ENCODE measurements at places on chromosomes 7 and 10. TPM values are rescaled to one million over a fixed set of nuclear protein-coding genes. Genes with fewer than 3 reads are reported as not detected.

- no peak overlapping the region for H3K4me3 ChIP-seq
- DNase-seq = no peak
- H3K27me3 ChIP-seq = no peaks in the 10 kb centered on the region
- no peaks in the 10 kb centered on the region for H3K36me3 ChIP-seq
- H3K27ac ChIP-seq = no peak overlapping the region
- no peaks in the 10 kb centered on the region for H3K4me1 ChIP-seq
Observed at GRCh38 chr7:103637094-103637493, 191.1 kb upstream of the SLC26A5 start.

PTF1A gene
- polyA plus RNA-seq = not detected

DNA sequence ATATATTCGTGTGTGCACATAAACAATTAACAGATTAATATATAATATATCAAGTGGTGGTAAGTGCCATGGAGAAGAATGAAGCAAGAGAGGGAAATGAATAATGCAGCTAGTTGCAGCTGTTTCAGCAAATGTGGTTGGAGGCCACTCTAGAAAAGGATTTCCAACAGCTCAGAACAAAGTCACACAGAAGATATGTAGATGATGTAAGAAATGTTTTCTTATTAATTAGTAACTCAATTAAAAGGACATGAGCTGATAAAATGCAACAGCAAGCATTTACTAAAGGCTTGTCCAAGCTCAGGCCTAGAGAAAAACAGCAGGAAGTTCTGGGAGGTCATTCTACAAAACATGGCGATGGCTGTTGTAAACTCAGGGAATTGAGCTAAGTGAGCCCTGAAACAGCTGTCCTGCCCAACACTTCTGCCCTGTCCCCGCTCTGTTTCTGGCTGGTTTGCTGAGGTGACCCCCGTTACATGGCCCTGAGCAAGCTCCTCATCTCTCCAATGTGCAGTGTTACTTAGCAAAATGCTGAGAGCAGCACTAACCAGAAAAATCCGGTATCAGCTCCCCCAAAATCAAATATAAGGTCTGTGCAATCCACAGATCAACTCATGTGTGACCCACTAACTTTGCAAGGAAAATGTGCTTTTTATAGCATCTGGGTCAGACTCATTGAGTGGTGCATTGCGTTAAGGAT is 23.4 kb upstream of the C10orf67 start:
- H3K4me1 ChIP-seq = no peaks in the 10 kb centered on the region
- no peak for DNase-seq
- no peak overlapping the region for H3K4me3 ChIP-seq
- H3K27ac ChIP-seq = no peak overlapping the region
- H3K27me3 ChIP-seq = no peaks in the 10 kb centered on the region

CFAP70 gene
- polyA plus RNA-seq = 0.61 TPM

DNA sequence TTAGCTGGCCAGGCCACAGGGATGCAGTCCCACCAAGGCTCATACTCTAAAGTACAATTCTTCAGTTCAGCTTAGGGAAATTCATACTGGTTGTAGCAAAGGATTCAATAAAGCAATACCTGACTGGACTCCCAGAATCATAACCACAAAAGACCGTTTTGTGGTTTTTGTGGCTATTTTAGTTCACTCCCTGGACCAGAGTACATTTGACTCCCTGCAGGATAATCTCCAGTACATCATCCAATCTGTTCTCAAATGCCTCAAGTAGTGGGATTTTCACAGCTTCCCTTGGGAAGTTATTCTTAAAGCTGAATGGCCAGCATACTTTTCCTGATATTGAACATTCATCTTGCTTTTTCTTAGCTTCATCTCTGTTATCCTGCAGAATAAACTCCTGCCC is 29.3 kb upstream of the YAE1 start:
- H3K4me1 ChIP-seq = no peaks in the 10 kb centered on the region
- no peak overlapping the region for H3K4me3 ChIP-seq
- H3K36me3 ChIP-seq = no peaks in the 10 kb centered on the region
- DNase-seq = no peak

- H3K36me3 ChIP-seq = no peaks in the 10 kb centered on the region
- no peaks in the 10 kb centered on the region for H3K4me1 ChIP-seq
- no peaks in the 10 kb centered on the region for H3K27me3 ChIP-seq
- DNase-seq = no peak
Observed at GRCh38 chr7:90736968-90737939, 141.1 kb downstream of the CDK14 start.

GRCh38 chr10:84204122-84204521 is 9.8 kb downstream of the CDHR1 start:
- no peak overlapping the region for H3K4me3 ChIP-seq
- peaks cover 6% of the 10 kb centered on the region for H3K27me3 ChIP-seq

DNA sequence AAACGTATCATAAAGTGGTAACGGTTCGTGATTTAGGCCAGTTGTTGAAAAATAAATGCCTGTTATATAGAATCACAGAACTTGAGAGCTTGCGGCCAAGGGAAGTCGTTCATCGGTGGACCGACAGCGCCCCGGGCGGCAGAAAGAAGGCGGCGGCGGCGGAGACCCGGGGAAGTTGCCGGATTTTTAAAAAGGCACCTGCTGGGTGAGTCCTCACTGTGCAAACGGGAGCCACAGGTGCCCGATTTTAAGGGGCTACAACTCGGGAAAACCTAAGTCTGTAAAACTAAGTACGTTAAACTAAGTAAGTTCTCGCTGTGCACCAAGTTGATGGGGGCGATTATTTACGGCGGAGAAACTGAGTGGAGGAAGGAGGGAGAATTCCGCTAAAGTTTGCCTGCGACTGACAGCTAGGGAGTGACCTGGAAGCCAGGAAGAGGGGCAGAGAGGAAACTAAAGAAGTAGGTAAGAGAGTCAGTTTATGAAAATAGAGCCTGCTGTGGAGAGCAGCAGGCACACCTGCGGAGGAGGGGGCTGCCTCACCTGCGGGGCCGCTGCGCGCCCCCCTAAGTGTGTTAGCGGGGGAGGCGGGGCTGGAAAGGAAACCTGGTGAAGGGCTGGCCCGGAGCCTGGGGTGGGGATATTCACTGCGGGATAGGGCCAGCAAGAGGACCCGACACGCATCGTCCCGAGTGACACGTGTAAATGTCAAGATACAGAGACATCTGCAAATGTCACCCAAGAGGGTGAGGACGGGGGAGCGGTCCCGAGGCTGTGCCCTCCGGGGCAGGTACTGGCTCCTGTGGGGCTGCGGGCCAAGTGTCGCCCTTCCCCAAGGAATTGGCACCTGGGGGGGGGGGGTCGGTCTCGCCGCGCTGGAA is 996 bp downstream of the ADAM12 start:
- H3K36me3 ChIP-seq = no peaks in the 10 kb centered on the region
- H3K4me1 ChIP-seq = peaks cover 10% of the 10 kb centered on the region
- DNase-seq = peak; percentile 47
- no peak overlapping the region for H3K27ac ChIP-seq
- peaks cover 10% of the 10 kb centered on the region for H3K27me3 ChIP-seq

- no peak overlapping the region for H3K4me3 ChIP-seq
- H3K36me3 ChIP-seq = no peaks in the 10 kb centered on the region
- no peaks in the 10 kb centered on the region for H3K27me3 ChIP-seq
- no peak for DNase-seq
- H3K27ac ChIP-seq = no peak overlapping the region
- no peaks in the 10 kb centered on the region for H3K4me1 ChIP-seq
Observed at GRCh38 chr7:149707448-149707886, 65.9 kb downstream of the ZNF467 start.

PRSS37 gene
- 0.08 TPM for polyA plus RNA-seq

GRCh38 chr7:128120976-128121490 is 89.8 kb upstream of the LRRC4 start:
- no peaks in the 10 kb centered on the region for H3K4me1 ChIP-seq
- no peaks in the 10 kb centered on the region for H3K36me3 ChIP-seq
- DNase-seq = no peak
- H3K4me3 ChIP-seq = no peak overlapping the region

DNA sequence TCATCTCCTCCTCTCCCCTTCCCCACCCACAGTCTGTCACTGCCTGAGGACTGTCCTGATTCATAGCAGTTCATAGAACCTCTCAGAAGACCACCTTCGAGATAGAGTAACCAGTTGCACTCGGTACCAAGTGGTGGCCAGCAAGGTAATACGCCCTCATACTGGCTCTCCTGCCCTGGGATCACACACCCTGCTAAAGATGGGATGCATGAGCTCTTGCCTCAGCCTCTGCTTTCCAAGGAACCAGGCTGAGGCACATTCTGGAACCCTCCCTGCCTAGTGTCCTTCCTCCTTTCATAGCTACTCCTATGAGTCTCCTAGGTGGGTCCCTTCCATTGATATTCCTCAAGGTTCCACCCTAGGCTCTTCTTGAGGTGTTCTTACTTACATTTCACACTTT is 15.5 kb downstream of the CFAP43 start:
- no peaks in the 10 kb centered on the region for H3K36me3 ChIP-seq
- DNase-seq = no peak
- H3K27me3 ChIP-seq = no peaks in the 10 kb centered on the region
- H3K4me3 ChIP-seq = no peak overlapping the region
- no peak overlapping the region for H3K27ac ChIP-seq

- no peak overlapping the region for H3K27ac ChIP-seq
- DNase-seq = no peak
- no peaks in the 10 kb centered on the region for H3K27me3 ChIP-seq
- H3K36me3 ChIP-seq = peaks cover 4% of the 10 kb centered on the region
- peaks cover 4% of the 10 kb centered on the region for H3K4me1 ChIP-seq
- no peak overlapping the region for H3K4me3 ChIP-seq
Observed at GRCh38 chr10:88901206-88901983, 21.4 kb downstream of the STAMBPL1 start.

- peaks cover 4% of the 10 kb centered on the region for H3K4me1 ChIP-seq
- DNase-seq = no peak
- no peaks in the 10 kb centered on the region for H3K36me3 ChIP-seq
- no peak overlapping the region for H3K4me3 ChIP-seq
Observed at GRCh38 chr10:104582602-104582951, 58.5 kb upstream of the SORCS3 start.

DNA sequence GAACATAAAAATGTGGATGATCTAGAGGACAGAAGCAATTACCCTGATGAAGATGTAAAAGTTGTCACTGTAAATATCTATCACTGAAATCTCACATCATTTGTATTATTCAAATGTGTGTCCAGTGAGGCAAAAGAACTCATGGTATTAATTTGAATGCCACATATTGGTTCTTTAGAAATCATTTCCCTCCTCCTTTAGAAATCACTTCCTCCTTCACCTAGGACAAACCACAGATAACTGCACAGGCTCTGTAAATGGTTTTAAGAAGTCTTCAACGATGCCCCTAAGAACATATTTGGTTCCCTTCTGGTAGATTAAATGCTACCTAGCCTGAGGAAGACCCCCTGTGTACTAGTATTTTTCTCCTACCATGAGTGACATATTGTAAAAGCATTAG is 33.1 kb upstream of the ZNF518A start:
- H3K36me3 ChIP-seq = no peaks in the 10 kb centered on the region
- no peaks in the 10 kb centered on the region for H3K4me1 ChIP-seq
- no peak overlapping the region for H3K27ac ChIP-seq
- H3K4me3 ChIP-seq = no peak overlapping the region

- H3K36me3 ChIP-seq = peaks cover 34% of the 10 kb centered on the region
- no peak overlapping the region for H3K27ac ChIP-seq
- no peaks in the 10 kb centered on the region for H3K27me3 ChIP-seq
- DNase-seq = no peak
- no peaks in the 10 kb centered on the region for H3K4me1 ChIP-seq
Observed at GRCh38 chr10:63156236-63156635, 23.1 kb downstream of the NRBF2 start.

ZNF853 gene
- 0.35 TPM for polyA plus RNA-seq

- no peak overlapping the region for H3K27ac ChIP-seq
- H3K4me1 ChIP-seq = peaks cover 66% of the 10 kb centered on the region
- no peaks in the 10 kb centered on the region for H3K27me3 ChIP-seq
- H3K4me3 ChIP-seq = no peak overlapping the region
Observed at GRCh38 chr10:5656737-5657579, 9.4 kb downstream of the ASB13 start.

HABP2 gene
- polyA plus RNA-seq = 259 TPM

MARCHF5 gene
- 15.0 TPM for polyA plus RNA-seq

FGL2 gene
- polyA plus RNA-seq = 2.7 TPM

SAMD8 gene
- polyA plus RNA-seq = 2.9 TPM

AGAP5 gene
- polyA plus RNA-seq = 1.4 TPM

DNA sequence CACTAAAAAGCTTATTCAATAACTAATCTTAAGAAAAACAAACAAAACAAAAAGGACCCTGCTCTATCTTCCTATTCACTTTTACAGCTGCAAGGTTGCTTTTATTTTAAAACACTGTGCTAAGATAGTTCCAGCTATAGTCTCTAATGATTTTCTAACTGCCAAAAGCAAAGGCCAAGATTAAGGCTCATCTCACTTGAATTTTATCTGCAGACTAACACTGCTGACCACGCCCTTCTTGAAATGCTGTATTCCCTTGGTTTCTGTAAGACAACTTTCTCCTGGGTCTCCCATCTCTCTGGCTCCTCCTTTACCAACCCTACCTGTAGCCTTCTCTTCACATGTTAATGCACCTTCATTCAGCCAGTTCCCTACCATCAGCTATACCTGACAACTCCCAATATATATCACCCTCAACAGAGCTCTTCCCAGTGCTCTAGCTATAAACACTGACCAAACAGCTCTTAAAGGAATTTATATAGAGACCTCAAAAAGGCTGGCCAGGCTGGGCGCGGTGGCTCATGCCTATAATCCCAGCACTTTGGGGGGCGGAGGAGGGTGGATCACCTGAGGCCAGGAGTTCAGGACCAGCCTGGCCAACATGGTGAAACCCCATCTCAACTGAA is 11.7 kb downstream of the SRPK2 start:
- no peaks in the 10 kb centered on the region for H3K4me1 ChIP-seq
- DNase-seq = no peak

GRCh38 chr10:110501142-110501937 is 3.6 kb downstream of the DUSP5 start:
- H3K4me3 ChIP-seq = no peak overlapping the region
- peak overlapping the region; percentile 68 for H3K27ac ChIP-seq
- H3K4me1 ChIP-seq = peaks cover 35% of the 10 kb centered on the region
- DNase-seq = no peak

- no peak overlapping the region for H3K4me3 ChIP-seq
- no peaks in the 10 kb centered on the region for H3K27me3 ChIP-seq
- no peak for DNase-seq
- no peak overlapping the region for H3K27ac ChIP-seq
- H3K36me3 ChIP-seq = no peaks in the 10 kb centered on the region
Observed at GRCh38 chr7:77830649-77831355, 32.2 kb downstream of the PHTF2 start.

CALD1 gene
- polyA plus RNA-seq = 226 TPM

DNA sequence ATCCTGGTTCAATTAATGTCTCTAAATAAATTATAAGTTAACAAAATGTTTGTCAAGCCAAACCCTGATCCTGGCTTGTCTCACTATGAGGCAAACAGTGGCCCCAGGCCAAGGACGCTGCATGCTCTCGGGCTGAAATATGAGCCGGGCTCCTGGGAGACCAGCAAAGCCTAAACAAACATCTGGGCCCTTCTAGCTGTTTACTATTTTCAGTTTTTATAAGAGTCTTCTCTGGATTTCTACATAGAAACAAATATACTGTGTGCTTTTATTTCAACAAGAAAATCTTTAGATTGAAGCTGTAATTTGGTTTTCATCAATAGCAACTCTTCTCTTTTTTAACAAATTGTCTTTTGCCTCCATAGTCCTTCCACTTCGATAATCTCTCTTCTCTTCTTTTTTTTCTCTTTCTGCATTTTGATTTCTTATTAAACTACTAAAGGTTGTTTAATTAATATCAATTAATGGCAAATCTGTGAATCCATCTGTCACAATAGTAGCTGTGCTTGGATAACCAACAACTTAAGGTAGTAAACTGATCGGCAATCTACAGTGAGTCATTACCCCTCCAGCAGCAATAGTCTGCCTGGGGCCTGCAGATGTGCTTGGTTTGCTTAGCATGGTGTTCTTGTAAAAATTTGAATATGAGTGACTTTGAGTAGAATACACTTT is 83.3 kb upstream of the DNAJC1 start:
- no peak overlapping the region for H3K27ac ChIP-seq
- H3K4me1 ChIP-seq = no peaks in the 10 kb centered on the region
- DNase-seq = peak; percentile 58
- no peaks in the 10 kb centered on the region for H3K36me3 ChIP-seq
- H3K27me3 ChIP-seq = no peaks in the 10 kb centered on the region
